ENCODE measurements at places on chromosomes 12 and 14. TPM values are rescaled to one million over a fixed set of nuclear protein-coding genes. Genes with fewer than 3 reads are reported as not detected.

PSMC1 gene
- 113 TPM for total RNA-seq

TAS2R42 gene
- total RNA-seq = not detected

TRIM9 gene
- 11.9 TPM for total RNA-seq

ACOT2 gene
- 7.6 TPM for total RNA-seq

ZC2HC1C gene
- total RNA-seq = 3.2 TPM

RNASE2 gene
- not detected for total RNA-seq

JPH4 gene
- 52.7 TPM for total RNA-seq

GXYLT1 gene
- total RNA-seq = 3.4 TPM

CELA1 gene
- not detected for total RNA-seq

NOVA1 gene
- total RNA-seq = 119 TPM

RASAL1 gene
- total RNA-seq = not detected

GATC gene
- total RNA-seq = 16.8 TPM

GALNT9 gene
- total RNA-seq = 13.7 TPM

KLRC2 gene
- total RNA-seq = not detected

DNAJC22 gene
- total RNA-seq = 4.5 TPM

MAP1LC3B2 gene
- total RNA-seq = 4.4 TPM

TSPAN19 gene
- 2.9 TPM for total RNA-seq

NR1H4 gene
- not detected for total RNA-seq

ZFYVE1 gene
- 43.7 TPM for total RNA-seq

HCAR1 gene
- not detected for total RNA-seq

TXNRD1 gene
- total RNA-seq = 81.1 TPM

RDH16 gene
- 0.74 TPM for total RNA-seq

ATP5MC2 gene
- 283 TPM for total RNA-seq

LRRK2 gene
- total RNA-seq = not detected

SLCO1B3 gene
- not detected for total RNA-seq
